A549 treated with CpdA at 1 μM for 4 hours (cell line): ENCODE measurements at places on chromosomes 2 and 18. TPM values are rescaled to one million over a fixed set of nuclear protein-coding genes. Genes with fewer than 3 reads are reported as not detected.

ANKAR gene
- 0.82 to 1.4 TPM (median 1.1 TPM) in 5 replicates for total RNA-seq

CYBRD1 gene
- 26.3 to 37.3 TPM (median 34.4 TPM) in 5 replicates for total RNA-seq

ONECUT2 gene
- 0.35 to 0.67 TPM (median 0.41 TPM) in 5 replicates for total RNA-seq

LIMS3 gene
- not detected in 5 replicates for total RNA-seq

ATP6V1B1 gene
- 1.5 to 2.5 TPM (median 2.4 TPM) in 4 of 5 replicates, not detected in the other for total RNA-seq

GALR1 gene
- total RNA-seq, result not detected in 5 replicates

DPP4 gene
- 0.33 to 0.76 TPM (median 0.59 TPM) in 5 replicates for total RNA-seq

SCN9A gene
- total RNA-seq, result 2.8 to 6.1 TPM (median 5.1 TPM) in 5 replicates

CXCR4 gene
- total RNA-seq, result 0.41 to 1.0 TPM (median 0.55 TPM) in 5 replicates

SPP2 gene
- not detected in 5 replicates for total RNA-seq

IL1R1 gene
- total RNA-seq, result 18.3 to 31.9 TPM (median 25.0 TPM) in 5 replicates

KIAA2012 gene
- total RNA-seq, result not detected in 5 replicates

SCYGR4 gene
- total RNA-seq, result 0.09 TPM in 1 of 5 replicates, not detected in the others

SLC16A14 gene
- 0.83 to 1.5 TPM (median 1.2 TPM) in 5 replicates for total RNA-seq

RTKN gene
- total RNA-seq, result 19.2 to 26.3 TPM (median 21.2 TPM) in 5 replicates

NLRC4 gene
- not detected in 5 replicates for total RNA-seq

AGXT gene
- total RNA-seq, result 0.05 TPM in 1 of 5 replicates, not detected in the others

MAB21L4 gene
- 0.03 to 0.17 TPM (median 0.15 TPM) in 3 of 5 replicates, not detected in the others for total RNA-seq

MATN3 gene
- 9.3 to 14.2 TPM (median 12.8 TPM) in 5 replicates for total RNA-seq

ZNF396 gene
- 0.56 to 1.0 TPM (median 0.69 TPM) in 5 replicates for total RNA-seq

NDC80 gene
- total RNA-seq, result 11.2 to 18.7 TPM (median 12.6 TPM) in 5 replicates

CIB4 gene
- total RNA-seq, result 0.35 TPM in 1 of 5 replicates, not detected in the others

GATA6 gene
- total RNA-seq, result 1.9 to 2.8 TPM (median 2.7 TPM) in 5 replicates

UCN gene
- total RNA-seq, result 0.96 to 2.3 TPM (median 1.5 TPM) in 5 replicates

FOXD4L1 gene
- 0.30 to 0.69 TPM (median 0.45 TPM) in 5 replicates for total RNA-seq

PKDCC gene
- total RNA-seq, result 27.9 to 33.8 TPM (median 30.5 TPM) in 5 replicates

HNRNPLL gene
- 20.9 to 28.9 TPM (median 27.3 TPM) in 5 replicates for total RNA-seq

DCDC2C gene
- 0.29 to 0.36 TPM in 2 of 5 replicates, not detected in the others for total RNA-seq

FAHD2A gene
- total RNA-seq, result 26.5 to 33.5 TPM (median 30.6 TPM) in 5 replicates

CHRNG gene
- total RNA-seq, result not detected in 5 replicates

ALPI gene
- total RNA-seq, result not detected in 5 replicates

INO80C gene
- total RNA-seq, result 20.9 to 25.7 TPM (median 23.4 TPM) in 5 replicates

EGR4 gene
- 0.16 to 0.30 TPM (median 0.27 TPM) in 5 replicates for total RNA-seq

DQX1 gene
- 0.09 to 0.22 TPM (median 0.13 TPM) in 5 replicates for total RNA-seq

PRKAG3 gene
- total RNA-seq, result not detected in 5 replicates

OXER1 gene
- total RNA-seq, result not detected in 5 replicates

NCKAP5 gene
- 1.2 to 1.3 TPM (median 1.3 TPM) in 5 replicates for total RNA-seq

ZNF513 gene
- total RNA-seq, result 8.9 to 15.6 TPM (median 14.8 TPM) in 5 replicates

SH3YL1 gene
- total RNA-seq, result 6.7 to 11.1 TPM (median 9.8 TPM) in 5 replicates

CASP8 gene
- total RNA-seq, result 33.6 to 41.8 TPM (median 34.6 TPM) in 5 replicates

ATP8B1 gene
- total RNA-seq, result 8.6 to 11.9 TPM (median 9.7 TPM) in 5 replicates
